Aorta (tissue), 5 donors: ENCODE measurements at places on chromosomes 2 and 18. TPM values are rescaled to one million over a fixed set of nuclear protein-coding genes. Genes with fewer than 3 reads are reported as not detected.

- no peaks in the 10 kb centered on the region for H3K4me1 ChIP-seq
- no peak overlapping the region for H3K27ac ChIP-seq
- DNase-seq: no peak
- H3K36me3 ChIP-seq: no peaks in the 10 kb centered on the region
Measured at GRCh38 chr18:13309031-13309747, 90.6 kb downstream of the LDLRAD4 start.

- no peaks in the 10 kb centered on the region for H3K27me3 ChIP-seq
- H3K36me3 ChIP-seq: no peaks in the 10 kb centered on the region
- H3K27ac ChIP-seq: no peak overlapping the region
Measured at GRCh38 chr2:241811952-241812729, 3.1 kb downstream of the NEU4 start.

GRCh38 chr18:38362286-38362792 lies 796.7 kb upstream of the CELF4 start:
- no peaks in the 10 kb centered on the region for H3K27me3 ChIP-seq
- DNase-seq: no peak
- H3K4me3 ChIP-seq: no peak overlapping the region
- H3K27ac ChIP-seq: no peak overlapping the region

GRCh38 chr2:241069821-241070281 lies 32.2 kb downstream of the MTERF4 start:
- H3K27me3 ChIP-seq: no peaks in the 10 kb centered on the region
- H3K4me1 ChIP-seq: no peaks in the 10 kb centered on the region

GRCh38 chr2:95388856-95389244 lies 13.7 kb upstream of the FAHD2A start:
- H3K36me3 ChIP-seq: no peaks in the 10 kb centered on the region
- no peaks in the 10 kb centered on the region for H3K27me3 ChIP-seq
- H3K4me1 ChIP-seq: no peaks in the 10 kb centered on the region
- H3K4me3 ChIP-seq: no peak overlapping the region
- no peak overlapping the region for H3K27ac ChIP-seq

DNA sequence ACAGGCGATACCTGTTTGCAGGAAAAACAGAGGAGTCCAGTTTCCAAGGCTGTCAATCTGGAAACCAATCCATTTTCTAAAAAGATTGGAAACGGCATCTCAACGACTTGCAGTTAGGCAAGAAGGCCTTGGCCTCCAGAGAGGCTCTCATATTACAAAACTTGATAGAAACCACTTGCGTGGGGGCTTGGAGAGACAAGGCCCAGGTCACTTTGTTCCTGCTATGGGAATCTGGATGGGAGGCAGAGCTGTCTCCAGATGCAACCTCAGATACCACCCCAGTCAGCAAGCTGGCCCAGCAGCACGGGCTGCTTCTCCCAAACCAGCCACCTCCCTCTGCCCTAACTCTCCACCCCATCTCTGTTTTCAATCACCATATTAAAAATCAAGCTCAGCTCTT lies 298.8 kb downstream of the TNS1 start:
- no peak overlapping the region for H3K27ac ChIP-seq
- peaks cover 5% of the 10 kb centered on the region for H3K4me1 ChIP-seq
- no peaks in the 10 kb centered on the region for H3K27me3 ChIP-seq
- no peak for DNase-seq
- no peak overlapping the region for H3K4me3 ChIP-seq

- no peaks in the 10 kb centered on the region for H3K4me1 ChIP-seq
- H3K27ac ChIP-seq: no peak overlapping the region
- H3K4me3 ChIP-seq: no peak overlapping the region
- H3K27me3 ChIP-seq: no peaks in the 10 kb centered on the region
- no peak for DNase-seq
Measured at GRCh38 chr18:55413474-55413873, 174.5 kb downstream of the TCF4 start.

GRCh38 chr18:34956663-34957062 lies 84.5 kb upstream of the MAPRE2 start:
- no peak overlapping the region for H3K4me3 ChIP-seq
- H3K27me3 ChIP-seq: no peaks in the 10 kb centered on the region
- no peak for DNase-seq

DNA sequence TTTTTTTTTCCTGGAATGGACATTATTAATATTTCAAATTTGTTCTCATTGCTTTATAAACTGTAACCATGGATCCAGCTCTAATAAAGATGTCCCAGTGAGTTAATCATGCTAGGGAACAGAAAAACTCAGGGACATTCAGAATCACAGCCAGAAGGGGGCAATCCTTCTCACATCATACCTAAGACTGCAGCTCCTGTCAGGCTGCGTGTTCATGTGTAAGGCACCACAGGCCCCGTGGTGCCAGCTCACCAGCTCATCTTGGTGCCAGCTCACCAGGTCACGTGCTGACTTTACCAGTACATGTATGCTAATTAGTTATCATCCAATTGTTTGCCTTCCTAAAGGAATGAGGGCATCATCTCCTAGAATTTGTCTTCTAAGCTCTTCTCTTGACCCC lies 84.7 kb upstream of the NEDD4L start:
- no peak for DNase-seq
- no peak overlapping the region for H3K27ac ChIP-seq
- H3K27me3 ChIP-seq: no peaks in the 10 kb centered on the region

DNA sequence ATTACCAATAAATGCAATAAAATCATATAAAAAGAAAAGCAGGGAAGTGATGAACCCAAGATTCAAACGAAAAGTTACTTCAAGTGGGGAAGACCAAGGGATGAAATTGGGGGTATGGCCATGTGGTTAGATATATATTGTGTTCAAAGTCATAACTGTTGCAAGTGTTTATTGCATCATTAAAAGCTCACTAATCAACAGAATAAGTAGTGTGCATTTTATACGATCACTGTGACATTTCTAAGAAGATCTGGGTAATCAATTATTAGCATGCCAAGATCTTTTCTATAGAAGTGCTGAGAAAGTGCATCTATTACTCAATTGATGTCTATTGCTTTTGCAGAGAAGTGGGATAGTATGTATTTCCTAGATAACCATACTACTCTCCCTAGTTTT lies 52.9 kb downstream of the VSNL1 start:
- H3K27ac ChIP-seq: no peak overlapping the region
- no peaks in the 10 kb centered on the region for H3K27me3 ChIP-seq
- H3K36me3 ChIP-seq: no peaks in the 10 kb centered on the region
- no peak overlapping the region for H3K4me3 ChIP-seq
- no peak for DNase-seq

- H3K4me3 ChIP-seq: no peak overlapping the region
- no peaks in the 10 kb centered on the region for H3K36me3 ChIP-seq
- H3K27ac ChIP-seq: no peak overlapping the region
- no peaks in the 10 kb centered on the region for H3K4me1 ChIP-seq
- DNase-seq: no peak
Measured at GRCh38 chr2:138777996-138778395, 2.2 kb downstream of the NXPH2 start.

DNA sequence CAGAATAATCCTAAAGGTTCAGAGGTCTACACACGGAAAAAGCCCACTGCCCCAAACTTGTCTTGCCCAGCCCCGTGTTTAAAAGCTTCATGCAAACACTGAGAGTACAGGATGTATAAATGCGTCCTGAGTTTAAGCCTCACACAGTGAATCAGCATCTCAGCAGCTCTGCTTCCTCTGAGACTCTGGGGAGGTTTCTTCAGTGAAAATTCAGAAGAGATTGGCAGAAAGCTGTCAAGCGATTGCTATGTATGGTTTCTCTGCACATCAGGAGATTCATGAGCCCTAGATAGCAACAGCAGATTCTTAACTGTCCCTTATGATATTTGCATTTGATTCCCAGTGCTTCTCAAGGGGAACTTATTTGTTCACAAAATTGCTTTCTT lies 27.1 kb downstream of the CRACDL start:
- H3K4me1 ChIP-seq: no peaks in the 10 kb centered on the region
- H3K36me3 ChIP-seq: no peaks in the 10 kb centered on the region
- no peak for DNase-seq
- no peak overlapping the region for H3K4me3 ChIP-seq
- H3K27ac ChIP-seq: no peak overlapping the region

DNA sequence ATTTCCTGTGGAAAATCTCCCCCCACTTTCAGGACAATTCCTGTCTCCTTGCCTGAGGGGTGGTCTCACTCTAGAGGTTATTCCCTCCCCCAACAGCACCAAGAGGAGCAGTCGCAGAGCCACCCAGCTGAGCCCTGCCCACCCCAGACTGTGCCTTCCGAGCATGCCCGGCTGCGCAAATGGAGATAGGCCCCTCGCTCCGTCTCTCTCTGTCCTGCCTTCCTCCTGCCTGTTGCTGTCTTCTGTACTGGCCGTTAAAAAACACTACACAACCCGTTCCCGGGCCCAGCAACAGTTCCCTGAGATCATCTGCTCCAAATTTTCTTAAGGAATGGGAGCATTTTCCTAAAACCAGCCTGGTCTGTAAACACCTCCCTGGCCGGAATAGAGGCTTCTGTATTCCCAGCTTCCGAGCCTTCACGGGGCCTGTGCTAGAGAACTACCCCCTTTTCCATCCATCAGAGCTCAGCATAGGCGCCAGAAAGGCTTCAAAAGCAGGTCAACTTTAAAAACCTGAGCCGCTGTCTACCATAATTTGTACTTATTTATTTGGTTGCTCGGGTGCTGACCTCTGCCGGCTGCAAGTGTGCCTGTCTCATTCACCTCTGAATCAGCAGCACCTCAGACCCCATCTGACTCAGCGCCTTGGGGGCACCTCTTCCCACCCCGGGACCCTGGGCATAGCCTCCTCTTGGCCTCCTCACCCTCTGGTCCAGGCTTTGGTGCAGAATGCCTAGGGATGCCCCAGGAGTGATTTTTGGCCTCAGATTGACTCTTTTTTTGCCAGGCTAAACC lies 159.4 kb downstream of the PXDN start:
- no peak overlapping the region for H3K27ac ChIP-seq
- H3K4me1 ChIP-seq: no peaks in the 10 kb centered on the region
- peak; percentile 59 for DNase-seq

DNA sequence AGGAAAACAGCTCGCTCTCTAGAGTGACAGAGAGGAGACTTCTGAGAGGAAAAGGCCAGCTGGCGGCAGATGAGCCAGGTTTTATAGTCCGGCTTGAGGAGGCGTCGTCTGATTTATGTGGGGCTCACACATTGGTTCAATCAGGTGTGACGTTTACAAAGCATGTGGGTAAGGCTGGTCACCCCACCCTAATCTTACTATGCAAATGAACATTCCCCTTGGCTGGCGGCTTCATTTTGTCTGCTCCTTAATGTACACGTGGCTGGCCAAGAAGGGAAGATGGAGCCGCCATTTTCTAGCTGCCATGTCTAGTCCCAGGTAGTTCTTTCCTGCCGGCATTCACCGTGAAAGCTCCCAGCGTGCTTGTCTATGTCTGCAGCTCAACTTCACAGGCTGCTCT lies 299.1 kb upstream of the SPRED2 start:
- no peaks in the 10 kb centered on the region for H3K36me3 ChIP-seq
- no peaks in the 10 kb centered on the region for H3K4me1 ChIP-seq
- no peaks in the 10 kb centered on the region for H3K27me3 ChIP-seq

DNA sequence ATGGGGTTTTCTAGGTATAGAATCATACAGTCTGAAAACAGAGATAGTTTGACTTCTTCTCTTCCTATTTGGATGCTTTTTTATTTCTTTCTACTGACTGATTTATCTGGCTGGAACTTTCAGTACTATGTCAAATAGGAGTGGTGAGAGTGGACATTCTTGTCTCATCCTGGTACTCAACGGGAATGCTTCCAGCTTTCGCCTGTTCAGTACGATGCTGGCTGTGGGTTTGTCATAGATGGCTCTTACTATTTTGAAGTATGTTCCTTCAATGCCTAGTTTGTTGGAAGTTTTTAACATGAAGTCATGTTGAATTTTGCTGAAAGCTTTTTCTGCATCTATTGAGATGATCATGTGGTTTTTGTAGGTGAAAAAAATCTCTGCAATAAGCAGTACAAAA lies 730.4 kb downstream of the PLCL1 start:
- no peaks in the 10 kb centered on the region for H3K36me3 ChIP-seq
- no peaks in the 10 kb centered on the region for H3K27me3 ChIP-seq
- no peak overlapping the region for H3K27ac ChIP-seq
- no peak for DNase-seq

- H3K36me3 ChIP-seq: no peaks in the 10 kb centered on the region
- no peak for DNase-seq
Measured at GRCh38 chr18:50439460-50440015, 64.7 kb downstream of the SKA1 start.

DNA sequence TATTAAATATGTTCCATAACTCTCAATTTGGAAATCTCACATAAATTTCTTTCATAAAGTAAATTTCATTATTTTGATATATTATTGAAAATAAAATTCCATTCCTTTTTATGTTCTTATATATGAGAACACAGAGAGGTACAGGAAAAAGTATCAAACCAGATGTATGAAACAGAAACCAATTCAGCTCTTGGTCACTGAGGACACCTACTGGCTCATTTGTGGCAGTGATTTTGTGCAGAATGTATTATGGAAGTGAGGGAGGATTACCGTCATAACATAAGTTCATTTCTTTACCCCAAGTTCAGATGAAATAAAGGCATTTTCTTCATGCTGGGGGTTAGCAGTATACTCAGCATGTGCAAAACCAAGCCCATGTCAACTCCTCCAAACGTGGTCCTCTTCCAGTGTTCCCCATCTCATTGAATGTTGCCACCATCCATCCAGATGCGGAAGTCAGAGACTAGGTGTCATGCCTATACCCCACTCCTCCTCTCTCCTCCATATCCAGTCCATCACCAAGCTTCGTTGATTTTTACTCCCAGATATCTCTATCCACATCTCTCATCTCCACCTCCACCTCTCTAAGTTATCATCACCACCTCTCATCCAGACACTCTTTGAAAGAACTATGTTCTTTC lies 41.7 kb upstream of the MALL start:
- H3K4me3 ChIP-seq: no peak overlapping the region
- H3K4me1 ChIP-seq: no peaks in the 10 kb centered on the region
- no peak overlapping the region for H3K27ac ChIP-seq
- DNase-seq: no peak
- H3K36me3 ChIP-seq: no peaks in the 10 kb centered on the region
- H3K27me3 ChIP-seq: no peaks in the 10 kb centered on the region

- no peak overlapping the region for H3K4me3 ChIP-seq
- H3K27ac ChIP-seq: no peak overlapping the region
- H3K27me3 ChIP-seq: no peaks in the 10 kb centered on the region
- no peaks in the 10 kb centered on the region for H3K4me1 ChIP-seq
Measured at GRCh38 chr2:64787698-64788097, 134.0 kb upstream of the SERTAD2 start.

DNA sequence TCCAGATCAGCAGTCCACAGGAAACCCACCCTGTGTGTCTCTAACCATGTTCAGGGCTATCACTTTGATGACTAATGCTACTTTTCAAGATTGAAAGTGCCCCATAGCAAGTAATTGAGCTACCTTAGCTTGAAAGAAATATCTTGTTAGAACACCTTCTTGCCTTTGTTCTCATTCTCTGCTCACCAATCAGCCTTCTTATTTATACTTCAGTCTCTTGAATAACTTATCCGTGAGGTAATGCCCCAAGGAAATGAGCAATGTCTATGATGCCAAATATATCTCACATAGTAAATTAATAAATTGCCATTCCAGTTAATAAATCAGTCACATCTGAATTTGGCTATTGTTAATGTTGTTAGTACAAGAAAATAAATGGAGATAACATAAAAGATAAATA lies 141.6 kb downstream of the WDPCP start:
- no peaks in the 10 kb centered on the region for H3K4me1 ChIP-seq
- no peak overlapping the region for H3K4me3 ChIP-seq
- no peaks in the 10 kb centered on the region for H3K36me3 ChIP-seq
- no peak for DNase-seq
- H3K27me3 ChIP-seq: no peaks in the 10 kb centered on the region
- no peak overlapping the region for H3K27ac ChIP-seq

REG1A gene
- total RNA-seq: 6.3 TPM

ST8SIA3 gene
- not detected for total RNA-seq

NEU2 gene
- not detected for total RNA-seq

POLR1A gene
- total RNA-seq: 31.5 TPM

TMEM150A gene
- total RNA-seq: 19.2 TPM

ZC3H6 gene
- total RNA-seq: 18.2 TPM

SPC25 gene
- total RNA-seq: 0.93 TPM

NETO1 gene
- not detected for total RNA-seq

C2orf92 gene
- 10.3 TPM for total RNA-seq
